Ammon's horn (tissue), 1 donor: ENCODE measurements at places on chromosomes 11 and 22.

DNA sequence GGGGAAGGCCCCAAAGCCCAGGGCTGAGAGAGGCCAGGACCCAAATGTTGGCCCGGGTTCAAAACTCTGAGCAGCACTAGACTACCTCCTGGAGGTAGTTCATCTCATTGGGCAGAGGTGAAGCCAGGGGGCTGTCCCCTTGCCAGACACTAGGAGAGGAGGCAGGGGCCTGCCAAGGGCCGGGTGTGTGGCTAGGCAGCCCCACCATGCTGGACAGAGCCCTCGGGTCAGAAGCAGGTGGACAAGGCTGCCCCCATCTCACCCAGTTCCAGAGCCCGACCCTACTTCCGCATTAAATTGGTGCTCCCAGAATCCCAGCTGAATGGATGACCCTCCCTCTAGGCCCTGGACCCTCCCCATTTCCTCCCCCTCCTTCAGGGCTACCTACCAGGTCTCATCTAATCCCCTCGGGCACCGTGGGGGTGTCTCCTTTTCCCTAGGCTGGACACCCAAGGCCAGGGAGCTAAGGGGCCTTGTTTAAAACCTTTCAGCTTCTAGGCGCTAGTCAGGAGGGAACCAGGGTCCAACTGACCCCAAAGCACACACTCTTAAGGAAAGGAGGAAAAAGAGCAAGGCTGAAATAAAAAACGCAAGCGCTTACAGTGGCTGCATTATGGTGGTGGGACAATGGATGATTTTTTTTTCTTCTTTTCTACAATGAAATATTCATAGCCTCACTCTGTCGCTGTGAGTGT lies 72.1 kb upstream of the TCF20 start:
- DNase-seq = no peak

DNA sequence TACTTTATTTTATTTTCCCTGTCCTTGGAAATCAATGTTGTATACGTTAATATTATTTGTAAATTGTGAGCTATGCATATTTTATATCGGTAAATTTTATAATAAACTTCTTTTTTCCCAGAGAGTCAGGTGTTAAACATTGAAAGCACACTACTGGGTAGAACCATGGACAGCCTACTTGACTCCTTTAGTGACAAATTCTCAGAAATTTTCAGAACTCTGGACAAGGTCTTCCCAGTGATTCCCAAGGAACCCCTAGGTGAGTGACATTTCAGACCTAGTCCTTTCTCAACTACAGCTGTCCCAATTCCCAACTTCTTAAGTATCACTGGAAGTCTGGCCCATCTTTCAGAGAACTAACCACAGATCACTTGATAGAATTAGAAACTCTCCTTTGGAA lies 107.2 kb downstream of the RCN1 start:
- no peak for DNase-seq

- no peak for DNase-seq
Observed at GRCh38 chr22:48699511-48699910, 1128.2 kb downstream of the BRD1 start.

- no peak for DNase-seq
Observed at GRCh38 chr22:41613456-41613855, 7.4 kb downstream of the DESI1 start.
